ENCODE measurements at places on chromosomes 1 and 21.

DNA sequence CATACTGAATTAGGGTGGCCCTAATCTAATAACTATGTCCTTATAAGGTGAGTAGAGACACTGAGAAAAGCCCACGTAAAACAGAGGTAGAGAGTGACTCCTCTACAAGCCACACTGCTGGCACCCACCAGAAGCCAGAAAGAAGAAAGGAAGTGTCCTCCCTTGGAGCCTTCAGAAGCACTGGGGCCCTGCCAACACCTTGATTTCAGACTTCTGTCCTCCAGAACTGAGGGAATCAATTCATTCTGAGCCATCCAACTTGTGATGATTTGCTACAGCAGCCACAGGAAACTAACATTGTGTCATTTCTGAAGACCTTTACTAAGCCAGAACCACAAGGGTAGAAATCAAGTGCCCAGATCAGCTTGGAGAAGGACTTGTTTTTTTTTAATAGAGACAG lies 15.0 kb downstream of the GNB1 start:
- no peak for DNase-seq

GRCh38 chr1:218346391-218347204 lies 1.5 kb downstream of the TGFB2 start:
- no peak for DNase-seq

GRCh38 chr1:199261328-199261727 lies 622.5 kb downstream of the PTPRC start:
- DNase-seq = no peak

GRCh38 chr21:29546071-29546470 lies 247.3 kb downstream of the BACH1 start:
- DNase-seq = no peak
